ENCODE measurements at places on chromosomes 4 and X. TPM values are rescaled to one million over a fixed set of nuclear protein-coding genes. Genes with fewer than 3 reads are reported as not detected.

The MCF2 gene
- polyA plus RNA-seq: 0.11 TPM

The ERVMER34-1 gene
- polyA plus RNA-seq: 0.45 TPM

The TRPC3 gene
- polyA plus RNA-seq: 1.7 TPM

The HPSE gene
- polyA plus RNA-seq: 0.59 TPM

The RBM46 gene
- not detected for polyA plus RNA-seq

The BMP3 gene
- polyA plus RNA-seq: 1.3 TPM

The IGSF1 gene
- 90.1 TPM for polyA plus RNA-seq

The PABPC1L2B gene
- not detected for polyA plus RNA-seq

The SRPK3 gene
- 157 TPM for polyA plus RNA-seq

The MAGEA10 gene
- polyA plus RNA-seq: not detected

The TRO gene
- 122 TPM for polyA plus RNA-seq

The GPR50 gene
- polyA plus RNA-seq: not detected

The GAGE1 gene
- not detected for polyA plus RNA-seq

The STARD8 gene
- polyA plus RNA-seq: 15.1 TPM

The SHISA3 gene
- 8.9 TPM for polyA plus RNA-seq

The ZRSR2 gene
- 15.3 TPM for polyA plus RNA-seq

The CLTRN gene
- polyA plus RNA-seq: 0.53 TPM

The HTN1 gene
- not detected for polyA plus RNA-seq

The CABS1 gene
- polyA plus RNA-seq: not detected

The VGLL1 gene
- not detected for polyA plus RNA-seq

The MAP7D2 gene
- 0.89 TPM for polyA plus RNA-seq

The FGF5 gene
- polyA plus RNA-seq: 0.84 TPM

The PAGE2 gene
- not detected for polyA plus RNA-seq

The QRFPR gene
- 1.5 TPM for polyA plus RNA-seq

The NOX1 gene
- polyA plus RNA-seq: 0.17 TPM

The CFAP99 gene
- 0.12 TPM for polyA plus RNA-seq

The DHRSX gene
- 13.0 TPM for polyA plus RNA-seq

The MID2 gene
- 7.6 TPM for polyA plus RNA-seq

The GRIA3 gene
- 1.8 TPM for polyA plus RNA-seq

The PNMA6F gene
- polyA plus RNA-seq: not detected

The SSX2B gene
- not detected for polyA plus RNA-seq

The SPANXB1 gene
- polyA plus RNA-seq: not detected

The SPANXA2 gene
- not detected for polyA plus RNA-seq

The ASB12 gene
- polyA plus RNA-seq: 14.6 TPM

The NXF3 gene
- polyA plus RNA-seq: 0.39 TPM

The FHIP1A gene
- 7.3 TPM for polyA plus RNA-seq

The ARFIP1 gene
- polyA plus RNA-seq: 30.4 TPM

The EIF1AX gene
- 70.0 TPM for polyA plus RNA-seq

The WAS gene
- 4.1 TPM for polyA plus RNA-seq

The TKTL2 gene
- not detected for polyA plus RNA-seq

The TMPRSS11D gene
- 0.14 TPM for polyA plus RNA-seq
